ENCODE measurements at places on chromosomes 7 and 10.
A peak's percentile ranks its signal among the peaks of the same experiment; 100 is the strongest.

- H3K27ac ChIP-seq = no peak overlapping the region
- no peaks in the 10 kb centered on the region for H3K36me3 ChIP-seq
- no peak for DNase-seq
- no peaks in the 10 kb centered on the region for H3K27me3 ChIP-seq
- H3K4me3 ChIP-seq = no peak overlapping the region
Measured at GRCh38 chr10:18476076-18476647, 175.2 kb downstream of the NSUN6 start.

DNA sequence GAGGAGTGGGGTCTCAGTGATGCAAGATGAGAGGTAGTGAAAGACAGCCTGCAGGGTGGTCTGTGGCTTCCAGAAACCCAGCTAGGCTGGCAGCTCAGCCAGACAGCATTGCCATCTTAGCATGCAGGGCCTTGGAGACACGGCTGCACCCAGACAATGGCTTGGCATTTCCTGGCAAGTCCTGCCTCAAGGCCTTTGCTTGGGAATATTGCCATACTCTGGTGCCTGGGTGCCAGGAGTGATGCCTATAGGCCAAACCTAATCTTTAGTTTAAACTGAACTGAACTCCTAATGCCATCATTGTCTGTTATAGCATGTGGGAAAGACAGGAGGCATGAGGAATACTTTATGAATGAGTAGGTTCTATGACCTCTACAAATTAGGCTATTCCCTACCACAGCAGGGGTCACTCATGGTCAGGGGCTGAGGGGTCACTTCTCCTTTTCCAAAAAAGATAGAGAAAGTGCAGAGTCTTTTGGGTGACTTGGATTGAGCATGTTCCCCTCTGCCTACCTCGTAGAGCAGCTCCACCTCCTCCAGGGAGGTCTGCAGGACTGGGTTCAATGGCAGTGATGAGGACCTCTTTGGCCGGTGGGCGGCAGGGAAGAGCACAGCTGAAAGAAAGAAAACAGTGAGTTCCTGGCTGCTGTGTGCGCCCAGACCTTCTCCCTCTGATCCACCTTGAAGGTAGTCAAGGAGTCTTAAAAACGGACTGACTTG lies 8.8 kb upstream of the SLC13A4 start:
- H3K4me3 ChIP-seq = no peak overlapping the region
- DNase-seq = no peak
- H3K36me3 ChIP-seq = peaks cover 16% of the 10 kb centered on the region

DNA sequence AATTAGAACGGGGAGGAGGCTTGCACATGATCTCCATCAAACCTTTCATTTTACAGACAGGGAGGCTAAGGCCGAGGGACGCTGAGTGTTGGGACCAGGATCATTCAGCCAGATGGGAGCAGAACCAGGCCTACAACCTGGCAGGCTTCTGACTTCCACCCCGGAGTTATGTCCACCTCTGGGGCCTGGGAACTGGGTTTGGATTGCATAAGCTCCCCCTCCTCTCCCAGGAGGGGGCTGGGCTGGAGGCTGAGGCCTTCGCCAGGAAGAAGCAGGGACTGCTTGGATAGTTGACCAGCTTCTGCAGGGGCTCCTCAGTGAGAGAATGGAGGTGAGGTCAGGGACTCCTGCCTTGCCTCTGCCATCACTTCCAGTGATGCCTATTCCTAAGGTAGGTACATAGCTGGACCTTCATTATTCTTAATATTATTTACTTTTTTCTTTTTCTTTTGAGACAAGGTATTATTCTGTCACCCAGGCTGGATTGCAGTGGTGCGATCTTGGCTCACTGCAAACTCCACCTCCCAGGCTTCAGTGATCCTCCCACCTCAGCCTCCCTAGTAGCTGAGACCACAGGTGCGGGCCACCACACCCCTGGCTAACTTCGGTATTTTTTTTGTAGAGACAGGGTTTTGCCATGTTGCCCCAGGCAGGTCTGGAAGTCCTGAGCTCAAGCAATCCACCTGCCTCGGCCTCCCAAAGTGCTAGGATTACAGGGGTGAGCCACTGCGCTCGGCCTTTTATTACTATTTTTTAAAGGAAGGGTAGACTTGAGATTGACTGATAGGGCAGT lies 1.3 kb downstream of the SNX10 start:
- DNase-seq = no peak
- H3K36me3 ChIP-seq = no peaks in the 10 kb centered on the region
- no peak overlapping the region for H3K4me3 ChIP-seq
- H3K4me1 ChIP-seq = no peaks in the 10 kb centered on the region
- no peaks in the 10 kb centered on the region for H3K27me3 ChIP-seq

- no peak overlapping the region for H3K27ac ChIP-seq
- peaks cover 6% of the 10 kb centered on the region for H3K27me3 ChIP-seq
- peak; percentile 72 for DNase-seq
- H3K4me1 ChIP-seq = no peaks in the 10 kb centered on the region
Measured at GRCh38 chr10:19812976-19813375, 3.3 kb upstream of the PLXDC2 start.

DNA sequence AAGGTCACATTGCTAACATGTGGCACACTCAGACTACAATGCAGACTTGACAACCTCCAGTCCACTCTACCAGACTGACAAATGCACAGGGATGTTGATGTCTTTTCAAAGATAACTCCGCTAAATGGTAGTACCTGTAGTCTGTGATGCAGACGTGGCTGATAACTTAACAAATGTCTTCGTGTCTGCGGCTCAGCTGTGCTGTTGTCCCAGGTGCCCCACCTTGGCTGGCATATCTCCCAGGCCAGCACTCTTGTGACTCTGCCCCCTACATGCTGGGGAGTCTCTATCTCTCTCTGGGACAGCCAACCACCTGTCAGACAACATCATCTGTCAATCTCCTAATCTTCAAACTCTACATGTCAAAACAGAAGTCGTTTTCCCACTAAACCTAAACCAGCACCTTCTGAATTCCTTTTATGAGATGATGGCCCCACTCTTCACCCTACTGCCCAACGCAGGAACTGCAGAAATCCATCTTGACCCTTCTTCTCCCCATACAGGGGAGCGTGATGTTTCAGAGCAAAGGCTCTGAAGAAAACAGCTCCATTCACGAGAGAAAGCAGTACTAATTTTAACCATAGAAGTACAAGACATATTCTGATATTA lies 156.4 kb downstream of the USP6NL start:
- no peak overlapping the region for H3K4me3 ChIP-seq
- H3K27me3 ChIP-seq = no peaks in the 10 kb centered on the region
- no peaks in the 10 kb centered on the region for H3K4me1 ChIP-seq
- no peak overlapping the region for H3K27ac ChIP-seq
- no peak for DNase-seq
- H3K36me3 ChIP-seq = no peaks in the 10 kb centered on the region

GRCh38 chr10:17428351-17429097 lies 25.9 kb downstream of the ST8SIA6 start:
- H3K4me3 ChIP-seq = no peak overlapping the region
- no peaks in the 10 kb centered on the region for H3K4me1 ChIP-seq
- peaks cover 15% of the 10 kb centered on the region for H3K27me3 ChIP-seq
- H3K27ac ChIP-seq = no peak overlapping the region
- no peaks in the 10 kb centered on the region for H3K36me3 ChIP-seq

DNA sequence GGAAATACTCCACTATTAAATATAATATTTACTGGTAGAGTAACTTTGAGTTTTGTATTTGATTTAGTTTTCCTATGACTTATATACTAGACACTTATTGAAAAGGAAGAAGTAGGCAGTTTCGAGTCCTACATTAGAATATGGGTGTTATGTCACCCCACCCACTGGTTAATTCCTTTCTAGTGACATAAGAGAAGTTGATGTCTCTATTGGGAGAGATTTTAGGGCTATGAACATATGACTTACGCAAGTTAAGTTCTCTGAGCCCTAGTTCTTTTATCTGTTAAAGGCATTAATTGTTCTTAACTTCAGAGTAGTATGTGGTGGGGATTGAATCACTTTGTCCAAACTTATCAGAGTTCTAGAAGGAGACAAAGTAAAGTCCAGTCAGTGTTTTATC lies 30.5 kb downstream of the CPED1 start:
- peak; percentile 81 for DNase-seq
- no peaks in the 10 kb centered on the region for H3K27me3 ChIP-seq
- H3K4me3 ChIP-seq = no peak overlapping the region
- peaks cover 29% of the 10 kb centered on the region for H3K4me1 ChIP-seq
- H3K27ac ChIP-seq = peak overlapping the region; percentile 30

DNA sequence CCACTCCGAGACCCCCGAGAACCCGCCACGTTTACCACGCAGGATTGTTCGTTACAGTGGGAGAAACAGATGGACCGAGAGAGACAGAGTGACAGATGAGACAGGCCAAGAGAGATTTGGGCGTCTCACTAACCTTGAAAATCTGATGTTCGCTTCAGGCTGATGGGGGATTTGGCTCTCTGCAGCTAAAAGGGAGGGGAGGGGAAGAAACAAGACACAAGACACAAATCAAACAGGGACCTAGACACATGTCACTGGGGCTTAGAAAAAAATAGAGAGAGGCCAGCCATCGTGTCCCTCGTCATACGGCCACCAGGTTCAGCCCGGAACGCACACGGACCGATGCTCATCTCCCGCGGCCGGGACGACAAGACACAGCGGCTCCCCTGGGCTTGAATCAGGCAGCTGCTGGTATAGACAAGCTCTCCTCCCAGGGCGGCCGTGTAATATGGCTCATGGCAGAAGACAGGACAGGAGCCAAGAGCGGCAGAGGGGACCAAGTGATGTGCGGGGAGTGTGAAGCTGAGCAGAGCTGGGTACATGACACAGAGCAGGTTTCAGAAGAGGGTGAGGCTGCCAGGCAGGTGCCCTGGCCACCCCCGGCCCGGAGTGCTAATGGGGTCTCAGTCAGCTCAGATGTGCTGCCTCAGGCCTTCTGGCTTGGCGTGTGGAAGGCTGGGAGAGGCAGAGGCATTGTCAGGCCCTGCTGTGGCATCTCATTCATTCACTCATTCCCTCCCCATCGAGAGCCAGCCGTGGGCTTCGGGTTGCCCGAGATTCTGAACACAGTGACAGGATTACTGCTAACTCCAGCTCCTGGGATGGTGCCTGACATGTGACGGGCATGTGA lies 88.5 kb upstream of the GNA12 start:
- no peaks in the 10 kb centered on the region for H3K4me1 ChIP-seq
- H3K27me3 ChIP-seq = peaks cover 2% of the 10 kb centered on the region
- no peak overlapping the region for H3K27ac ChIP-seq
- no peak overlapping the region for H3K4me3 ChIP-seq

- no peak for DNase-seq
- peaks cover 2% of the 10 kb centered on the region for H3K4me1 ChIP-seq
- peak overlapping the region; percentile 19 for H3K27ac ChIP-seq
Measured at GRCh38 chr7:5382281-5382892, 41.2 kb downstream of the TNRC18 start.

DNA sequence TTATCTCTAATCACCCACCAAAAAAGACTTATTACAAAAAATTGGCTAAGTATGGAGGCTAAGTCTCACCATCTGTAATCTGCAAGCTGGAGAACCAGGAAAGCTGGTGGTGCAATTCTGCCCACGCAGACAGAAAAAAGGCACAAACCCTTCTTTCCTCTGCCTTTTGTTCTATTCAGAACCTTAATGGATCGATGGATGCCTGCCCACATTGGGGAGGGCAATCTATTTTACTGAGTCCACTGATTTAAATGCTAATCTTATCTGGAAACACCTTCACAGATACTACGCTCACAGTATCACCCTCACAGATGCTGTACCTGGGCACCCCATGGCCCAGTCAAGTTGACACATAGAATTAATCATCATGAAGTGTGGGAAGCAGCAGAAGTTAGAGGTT lies 10.2 kb downstream of the IGFBP3 start:
- no peak overlapping the region for H3K27ac ChIP-seq
- H3K36me3 ChIP-seq = no peaks in the 10 kb centered on the region
- H3K4me3 ChIP-seq = no peak overlapping the region

DNA sequence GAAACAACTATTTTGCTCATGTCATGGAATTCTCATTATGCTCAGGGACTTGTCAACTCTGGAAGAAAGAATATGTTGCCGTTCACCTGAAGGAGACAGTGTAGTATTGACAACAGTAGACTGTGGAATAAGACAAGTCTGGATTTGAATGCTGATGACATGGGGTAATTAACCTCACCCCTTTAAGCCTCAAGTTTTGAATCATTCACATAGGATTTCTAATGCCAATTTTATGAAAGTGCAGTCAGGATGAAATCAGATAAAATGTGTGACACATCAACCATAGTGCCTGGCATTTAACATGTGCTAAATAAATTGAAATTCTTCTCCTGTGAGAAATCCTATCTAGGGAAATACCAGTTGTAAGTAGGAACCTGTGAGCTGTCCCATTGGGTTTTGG lies 305.8 kb downstream of the KIF20B start:
- no peaks in the 10 kb centered on the region for H3K4me1 ChIP-seq
- no peak overlapping the region for H3K27ac ChIP-seq
- no peak overlapping the region for H3K4me3 ChIP-seq
- no peaks in the 10 kb centered on the region for H3K27me3 ChIP-seq
- DNase-seq = peak; percentile 89
- no peaks in the 10 kb centered on the region for H3K36me3 ChIP-seq

GRCh38 chr10:80158598-80159127 lies 26.1 kb downstream of the PLAC9 start:
- H3K27me3 ChIP-seq = no peaks in the 10 kb centered on the region
- DNase-seq = peak; percentile 98
- H3K4me1 ChIP-seq = peaks cover 72% of the 10 kb centered on the region

- H3K4me1 ChIP-seq = no peaks in the 10 kb centered on the region
- H3K27ac ChIP-seq = no peak overlapping the region
- no peaks in the 10 kb centered on the region for H3K36me3 ChIP-seq
- H3K4me3 ChIP-seq = no peak overlapping the region
- H3K27me3 ChIP-seq = no peaks in the 10 kb centered on the region
Measured at GRCh38 chr10:57031346-57031745, 670.3 kb upstream of the ZWINT start.

DNA sequence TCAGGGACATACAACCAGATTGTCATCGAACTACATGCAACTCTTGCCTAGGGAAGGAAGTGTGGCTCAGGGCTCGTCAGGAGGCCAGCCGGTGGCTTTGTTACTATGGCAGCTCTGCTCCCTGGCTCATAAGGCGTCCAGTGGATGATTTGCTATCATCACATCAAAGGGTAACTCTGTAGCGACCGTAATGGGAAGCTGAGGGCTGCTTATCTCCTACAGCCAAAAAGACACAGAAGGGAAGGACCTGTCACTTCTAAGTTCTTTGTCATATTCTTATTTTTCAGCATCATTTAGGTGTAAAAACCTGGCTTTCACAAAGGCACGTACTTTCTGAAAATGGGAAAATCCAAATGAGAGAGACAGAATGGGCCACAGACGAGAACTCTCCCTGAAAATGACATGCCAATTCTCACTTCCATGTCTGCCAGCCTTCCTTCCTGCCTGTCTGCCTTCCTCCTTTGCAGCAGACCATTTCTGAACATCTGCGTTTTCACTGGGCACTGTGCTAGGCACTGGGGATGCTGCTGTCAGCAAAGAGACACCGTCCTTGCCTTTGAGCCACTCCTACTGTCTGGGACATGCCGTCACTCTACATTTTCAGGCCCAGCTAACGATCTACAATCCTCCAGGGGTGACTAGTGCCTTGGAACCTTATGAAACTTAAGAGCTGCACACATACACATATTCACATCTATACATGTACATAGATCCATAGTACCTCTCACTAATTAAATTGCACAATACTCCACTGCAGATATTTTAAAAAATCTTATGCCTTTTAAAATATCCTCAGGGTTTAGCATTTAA lies 26.9 kb downstream of the ENKUR start:
- no peaks in the 10 kb centered on the region for H3K36me3 ChIP-seq
- H3K27ac ChIP-seq = no peak overlapping the region
- DNase-seq = no peak
- H3K27me3 ChIP-seq = no peaks in the 10 kb centered on the region
- H3K4me3 ChIP-seq = no peak overlapping the region

Measured in fibroblast of lung (primary cell).